ENCODE measurements at places on chromosomes 1 and 21.

- no peak for DNase-seq
These were observed 7.0 kb downstream of the HFM1 start for GRCh38 chr1:91397605-91398004.

GRCh38 chr1:228280106-228280901 lies 72.5 kb downstream of the OBSCN start:
- no peak for DNase-seq

DNA sequence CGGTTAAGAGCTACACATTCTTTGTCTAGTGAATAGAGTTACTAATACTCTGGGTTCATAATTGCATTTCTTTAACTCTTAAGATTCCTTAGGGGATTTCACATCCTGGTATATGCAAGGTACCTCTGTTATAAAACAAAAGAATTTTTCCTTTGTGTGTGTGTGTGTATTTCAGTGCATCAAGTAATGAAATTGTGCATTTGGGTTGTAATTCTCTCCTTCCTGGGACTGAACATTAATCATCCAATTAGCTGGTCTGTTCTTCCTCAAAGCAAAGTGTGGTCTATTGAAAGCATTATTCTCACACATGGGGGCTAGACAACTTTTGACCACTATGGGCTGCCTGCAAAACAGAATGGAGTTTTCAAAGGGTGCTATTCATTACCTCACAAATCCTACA lies 74.0 kb downstream of the ZC3H11B start:
- no peak for DNase-seq

DNA sequence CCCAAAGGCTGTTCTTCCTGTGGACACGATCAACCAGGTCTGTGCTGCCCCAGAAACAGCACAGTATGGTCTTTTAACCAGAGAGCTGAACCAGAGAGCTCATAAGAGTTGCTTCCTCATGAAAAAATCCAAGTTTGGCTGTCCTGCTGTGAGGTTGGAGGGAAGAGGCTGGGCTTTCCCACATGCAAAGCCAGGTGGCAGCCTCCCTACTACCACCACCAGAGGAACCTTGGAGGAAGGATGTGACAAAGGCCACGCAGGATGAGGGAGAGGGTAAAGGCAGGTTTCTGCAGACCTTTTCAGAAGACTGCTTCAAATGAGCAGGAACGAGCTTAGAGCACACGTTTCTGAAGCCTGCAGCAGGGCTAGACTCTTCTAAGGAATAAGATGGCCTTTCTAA lies 27.1 kb downstream of the FAM78B start:
- DNase-seq, result no peak

DNA sequence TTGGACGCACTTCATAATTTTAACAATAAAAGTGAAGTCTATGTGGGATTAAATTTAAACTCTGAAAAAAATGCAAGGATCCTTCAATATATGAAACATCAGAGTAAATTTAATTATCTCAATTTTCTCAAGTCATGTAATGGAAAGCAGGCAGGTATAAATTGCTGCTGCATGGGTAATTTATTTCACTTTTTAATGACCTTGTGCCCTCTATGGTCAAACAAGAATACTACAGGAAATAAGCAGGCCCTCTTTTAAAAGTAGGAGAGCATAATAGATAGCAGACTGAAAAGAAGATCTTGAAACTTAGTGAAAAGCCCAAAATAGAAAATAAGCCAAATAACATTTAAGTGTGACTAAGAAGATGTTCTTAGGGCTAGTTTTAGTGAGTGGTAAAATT lies 22.9 kb downstream of the BCAS2 start:
- DNase-seq, result peak; percentile 36

- DNase-seq, result no peak
These were observed 59.5 kb downstream of the ACBD3 start for GRCh38 chr1:226126824-226127569.

DNA sequence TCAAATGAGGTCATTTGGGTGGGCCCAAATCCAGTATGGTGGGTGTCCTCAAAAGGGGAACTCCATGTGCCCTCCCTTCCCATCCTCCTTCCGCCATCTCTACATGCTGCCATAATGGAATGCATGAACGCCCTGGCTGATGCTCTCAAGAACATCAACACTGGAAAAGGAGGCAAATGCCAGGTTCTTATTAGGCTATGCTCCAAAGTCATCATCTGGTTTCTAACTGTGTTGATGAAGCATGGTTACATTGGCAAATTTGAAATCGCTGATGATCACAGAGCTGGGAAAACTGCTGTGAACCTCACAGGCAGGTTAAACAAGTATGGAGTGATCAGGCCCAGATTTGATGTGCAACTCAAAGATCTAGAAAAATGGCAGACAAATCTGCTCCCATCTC lies 16.6 kb upstream of the TRIM45 start:
- no peak for DNase-seq

- DNase-seq, result no peak
These were observed 21.3 kb downstream of the SH2D2A start for GRCh38 chr1:156795374-156795733.

DNA sequence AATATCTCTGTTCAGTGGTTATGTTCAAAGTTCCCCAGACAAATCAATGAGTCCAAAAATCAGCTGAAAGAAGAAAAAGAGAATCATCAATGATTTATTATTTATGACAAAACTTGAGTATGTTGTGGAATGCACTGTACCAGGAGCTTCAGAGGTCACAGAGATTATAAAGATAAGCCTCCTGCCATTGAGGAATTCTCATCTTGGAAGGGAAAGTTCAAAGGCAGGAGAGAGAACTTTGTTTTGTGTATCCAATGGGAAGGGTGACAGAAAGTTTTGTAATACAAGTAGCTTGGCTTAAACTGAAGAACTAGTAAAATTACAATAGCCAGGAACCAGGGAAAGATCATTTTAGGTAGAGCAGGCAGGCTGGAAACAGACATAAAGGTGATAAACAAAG lies 367.7 kb downstream of the VAV3 start:
- no peak for DNase-seq

- no peak for DNase-seq
These were observed 14.4 kb downstream of the TMPRSS3 start for GRCh38 chr21:42381347-42381984.

DNA sequence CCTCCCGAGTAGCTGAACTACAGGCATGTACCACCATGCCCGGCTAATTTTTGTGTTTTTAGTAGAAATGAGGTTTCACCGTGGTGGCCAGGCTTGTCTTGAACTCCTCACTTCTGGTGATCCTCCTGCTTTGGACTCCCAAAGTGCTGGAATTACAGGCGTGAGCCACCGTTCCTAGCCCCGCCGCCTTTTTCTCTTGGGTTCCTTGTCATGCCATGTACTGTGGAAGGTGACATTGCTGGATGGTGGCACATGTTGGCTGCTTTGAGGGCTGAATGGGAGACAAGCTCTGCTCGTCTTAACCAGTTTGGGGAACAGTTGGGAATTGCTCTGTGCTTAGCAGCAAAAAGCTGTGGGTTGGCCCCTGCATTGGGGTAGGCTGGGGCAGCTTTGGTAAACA lies 22.7 kb downstream of the ACTL8 start:
- no peak for DNase-seq

DNA sequence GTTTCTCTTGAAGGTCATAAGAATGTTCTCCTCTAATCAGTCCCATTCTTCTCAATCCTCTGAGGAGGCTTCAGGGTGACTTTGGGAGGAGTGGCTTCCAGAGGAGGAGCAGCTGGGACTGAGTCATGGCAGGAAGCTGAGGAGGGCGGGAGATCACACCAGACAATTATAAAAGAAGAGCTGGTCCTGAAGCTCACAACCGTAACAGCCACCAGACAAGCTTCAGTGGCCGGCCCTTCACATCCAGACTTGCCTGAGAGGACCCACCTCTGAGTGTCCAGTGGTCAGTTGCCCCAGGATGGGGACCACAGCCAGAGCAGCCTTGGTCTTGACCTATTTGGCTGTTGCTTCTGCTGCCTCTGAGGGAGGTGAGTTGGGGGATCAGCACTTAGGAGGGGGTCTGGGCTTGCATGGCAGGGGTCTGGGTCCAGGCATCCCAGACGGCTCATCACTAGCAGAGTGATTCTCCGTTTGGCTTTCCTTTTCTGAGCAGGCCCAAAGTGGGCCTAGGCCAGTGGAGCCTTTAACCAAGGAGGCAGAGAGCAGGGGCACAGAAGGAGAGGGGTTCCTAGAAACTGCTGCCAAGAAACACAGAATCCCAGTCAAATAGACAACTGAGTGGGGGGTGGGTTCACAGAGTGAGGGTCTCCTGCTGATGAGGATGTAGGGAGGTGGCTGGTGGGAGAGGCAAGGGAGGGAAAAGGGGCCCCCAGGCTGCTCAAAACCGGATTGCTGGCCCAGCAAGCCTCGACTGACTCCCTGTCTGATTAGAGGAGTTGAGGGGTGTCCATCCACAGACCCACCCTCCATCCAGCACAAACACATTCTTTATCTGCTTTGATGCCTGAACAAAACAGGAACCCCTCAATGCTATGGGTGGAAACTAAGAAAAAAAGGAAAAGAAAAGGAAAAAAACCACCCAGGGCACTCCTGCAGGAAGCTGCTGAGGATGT lies at the start of gene ECM1:
TSS of gene ECM1 (plus strand) at position 198 of the 953 bp plus-strand sequence. CDS start at position 299, 101 bp downstream.
- DNase-seq, result peak; percentile 84

- no peak for DNase-seq
These were observed 31.8 kb downstream of the DBT start for GRCh38 chr1:100217834-100218233.

GRCh38 chr21:24171736-24172135 lies 1435.5 kb downstream of the MRPL39 start:
- DNase-seq, result no peak

- DNase-seq, result no peak
These were observed 1652.2 kb downstream of the BRINP3 start for GRCh38 chr1:188825471-188825870.

DNA sequence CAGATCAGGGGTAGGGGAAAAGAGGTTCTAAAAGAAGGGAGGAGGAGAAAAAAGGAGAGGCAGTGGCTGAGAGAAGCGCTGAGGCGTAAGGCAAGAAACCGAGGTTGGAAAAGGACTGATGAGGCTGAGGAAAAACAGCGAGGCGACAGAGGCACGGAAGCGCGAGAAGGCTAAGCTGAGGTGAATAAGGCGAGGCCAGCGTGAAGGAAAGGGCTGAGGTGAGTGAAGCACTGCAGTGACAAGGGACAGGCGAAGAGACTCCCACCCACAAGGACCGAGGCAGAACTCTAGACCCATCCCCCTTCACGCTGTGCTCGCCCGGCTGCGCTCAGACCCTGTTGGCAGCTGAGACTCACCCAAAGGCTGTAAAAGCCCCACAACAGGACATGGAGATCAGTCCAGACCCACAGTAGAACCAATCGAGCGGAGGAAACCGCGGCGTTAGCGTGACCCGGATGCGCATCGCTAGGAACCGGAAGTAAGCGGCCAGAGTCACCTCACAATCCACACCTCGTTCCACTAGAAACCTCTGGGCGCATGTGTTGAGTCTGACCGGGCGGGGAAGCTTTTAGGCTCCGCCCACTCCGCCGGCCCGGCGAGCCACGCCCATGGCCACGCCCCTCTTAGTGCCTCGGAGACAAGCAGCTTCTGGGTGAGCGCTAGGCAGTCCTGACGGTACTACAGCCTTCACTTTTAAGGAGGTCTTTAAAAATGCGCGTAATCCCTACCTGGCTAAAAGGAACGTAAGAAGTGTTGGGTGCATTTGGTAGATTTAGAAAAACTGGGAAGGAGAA lies at the start of gene EYA3:
TSS of gene EYA3 (minus strand) at position 443 of the 794 bp plus-strand sequence. CDS start 30,584 bp downstream, outside the sequence.
- DNase-seq, result peak; percentile 98

DNA sequence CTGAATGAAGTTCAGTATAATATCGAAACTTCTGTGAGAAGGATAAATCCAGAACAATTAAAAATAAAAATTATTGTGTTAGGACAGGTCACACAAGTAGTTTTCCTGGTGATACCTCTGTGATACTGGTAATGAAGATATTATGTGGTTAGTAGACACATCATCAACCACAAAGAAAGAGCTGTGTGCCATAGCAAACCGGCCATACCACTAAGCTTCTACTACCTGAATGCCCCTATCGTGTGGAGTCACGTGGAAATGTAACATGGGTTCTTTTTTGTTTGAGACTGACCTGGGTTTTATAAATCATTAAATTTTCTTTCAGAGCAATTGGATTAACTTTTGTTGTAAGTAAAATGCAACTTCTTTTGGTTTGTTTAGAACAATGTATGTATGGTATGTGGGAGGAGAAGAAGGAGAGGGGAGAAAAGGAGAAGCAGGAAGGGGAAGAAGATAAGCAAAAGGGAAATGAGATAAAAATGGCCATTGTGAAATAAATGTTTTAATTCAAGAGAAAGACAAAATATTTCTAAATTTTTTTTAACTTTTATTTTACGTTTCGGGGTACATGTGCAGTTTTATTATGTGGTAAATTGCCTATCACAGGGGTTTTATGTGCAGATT lies 58.2 kb upstream of the LRRC8B start:
- no peak for DNase-seq
